ENCODE measurements at places on chromosomes 11 and 22.

DNA sequence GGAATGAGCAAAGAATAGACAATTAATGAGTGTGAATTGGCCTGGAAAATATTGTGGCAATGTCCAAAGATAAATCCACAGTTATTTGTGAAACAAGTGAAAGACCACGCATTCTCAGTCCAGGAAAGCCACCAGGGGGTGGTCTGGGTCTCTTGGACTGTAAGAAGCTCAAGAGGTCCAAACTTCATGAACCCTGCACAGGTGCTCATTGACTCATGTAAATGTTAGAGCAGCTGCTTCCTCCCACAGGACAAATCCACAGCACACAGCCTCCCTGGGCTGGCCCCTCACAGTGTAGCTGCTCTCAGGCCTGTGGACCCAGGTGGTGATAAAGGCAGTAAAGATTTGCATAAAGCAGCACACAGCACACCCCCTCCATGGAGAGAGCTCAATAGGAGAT is 114.0 kb downstream of the ZNF280B start:
- no peak for DNase-seq

- no peak for DNase-seq
Observed at GRCh38 chr11:117600234-117600783, 196.7 kb downstream of the DSCAML1 start.

DNA sequence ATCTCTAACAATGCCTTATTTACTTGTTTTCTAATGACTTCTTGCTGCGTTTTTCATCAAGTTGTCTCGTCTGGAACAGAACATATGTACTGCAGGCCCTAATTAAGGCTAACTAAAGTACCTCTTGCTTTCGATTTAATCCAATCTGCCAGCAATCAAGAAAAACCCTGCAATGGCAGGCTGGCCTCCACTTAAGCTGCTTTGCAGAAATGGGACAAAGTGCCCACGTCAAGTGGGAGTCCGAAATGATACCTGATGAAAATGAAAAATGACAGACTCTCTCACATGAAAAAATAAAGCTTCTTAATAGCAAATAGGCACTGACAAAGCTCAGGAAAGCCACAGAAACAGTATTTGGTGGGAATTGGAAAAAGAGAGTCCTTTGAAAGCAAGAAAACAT is 1454.7 kb downstream of the FAM181B start:
- DNase-seq, result no peak

DNA sequence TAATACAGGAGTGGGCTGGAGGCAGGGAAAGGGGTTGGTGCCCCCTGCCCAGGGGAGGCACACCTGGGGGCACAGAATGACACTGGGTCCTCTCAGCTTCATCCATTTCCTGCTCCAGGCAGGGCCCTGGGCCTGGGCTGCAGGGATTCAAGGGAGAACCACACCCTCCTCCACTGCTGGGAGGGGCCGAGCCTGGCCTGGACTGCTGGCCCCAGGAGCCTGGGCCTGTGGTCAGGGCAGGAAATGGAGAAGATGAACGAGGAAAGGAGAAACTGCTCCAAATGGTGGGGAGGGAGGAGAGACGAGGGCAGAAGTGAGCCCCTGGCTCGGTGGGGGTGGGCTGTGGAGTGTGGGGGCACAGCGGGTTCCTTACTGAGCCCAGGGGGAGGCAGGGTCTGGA is 38.1 kb upstream of the KCNQ1OT1 start:
- DNase-seq, result peak; percentile 51

DNA sequence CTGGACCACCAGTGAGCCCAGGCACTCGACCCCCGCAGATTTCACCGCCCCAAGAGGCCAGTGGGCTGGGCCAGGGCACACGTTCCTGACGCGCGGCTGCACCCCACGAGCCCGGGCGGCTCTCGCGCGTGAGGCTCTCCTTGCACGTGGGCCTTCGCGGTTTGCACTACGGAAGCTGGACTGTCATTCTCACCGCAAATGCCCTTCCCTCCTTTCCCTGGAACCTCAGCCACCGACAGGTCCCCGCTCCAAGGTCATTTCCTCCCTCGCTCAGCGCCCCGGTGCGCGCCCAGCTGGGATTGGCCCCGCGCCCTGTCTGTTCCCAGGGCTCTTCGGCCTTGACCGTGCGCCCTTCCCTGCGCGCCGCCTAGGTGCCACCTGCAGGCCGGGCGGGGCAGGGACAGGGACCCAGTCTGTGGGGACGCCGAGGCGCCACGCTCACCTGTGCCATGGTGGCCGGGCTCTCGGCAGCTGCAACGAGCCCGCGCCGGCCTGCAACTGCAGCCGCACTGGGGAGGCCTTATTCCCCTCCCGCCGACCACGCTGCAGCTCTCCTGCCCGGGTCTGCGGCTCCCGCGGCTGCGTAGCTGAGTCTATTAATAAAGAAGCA is 2.1 kb upstream of the CPT1A start:
- peak; percentile 49 for DNase-seq

DNA sequence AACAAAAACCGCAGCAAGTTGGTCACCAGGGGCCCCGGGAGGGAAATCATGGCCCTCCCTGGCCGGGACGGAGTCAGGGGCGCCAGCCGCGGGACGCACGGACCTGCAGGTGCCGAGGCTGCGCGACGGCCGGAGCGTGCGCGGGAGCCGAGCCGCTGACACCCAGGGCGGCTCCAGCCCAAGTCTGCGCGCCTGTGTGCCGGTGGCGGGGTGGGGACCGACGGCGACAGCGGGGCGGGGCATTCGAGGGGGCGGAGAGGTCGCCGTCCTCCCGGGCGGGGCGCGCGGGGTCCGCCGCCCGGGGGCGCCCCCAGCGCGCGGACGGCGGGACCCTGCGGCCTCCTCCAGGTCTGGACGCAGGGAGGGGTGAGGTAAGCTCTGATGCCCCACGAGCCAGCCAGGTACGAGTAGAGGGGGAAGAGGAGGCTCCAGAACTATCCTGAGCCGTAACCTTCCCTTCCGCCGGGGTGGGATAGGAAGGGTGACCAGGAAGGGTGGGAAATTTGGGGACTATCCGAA is at the start of gene ESAM:
Gene ESAM (minus strand): TSS at position 186 of the 519 bp plus-strand sequence. CDS start 136 bp downstream, at position 50.
- peak; percentile 20 for DNase-seq

DNA sequence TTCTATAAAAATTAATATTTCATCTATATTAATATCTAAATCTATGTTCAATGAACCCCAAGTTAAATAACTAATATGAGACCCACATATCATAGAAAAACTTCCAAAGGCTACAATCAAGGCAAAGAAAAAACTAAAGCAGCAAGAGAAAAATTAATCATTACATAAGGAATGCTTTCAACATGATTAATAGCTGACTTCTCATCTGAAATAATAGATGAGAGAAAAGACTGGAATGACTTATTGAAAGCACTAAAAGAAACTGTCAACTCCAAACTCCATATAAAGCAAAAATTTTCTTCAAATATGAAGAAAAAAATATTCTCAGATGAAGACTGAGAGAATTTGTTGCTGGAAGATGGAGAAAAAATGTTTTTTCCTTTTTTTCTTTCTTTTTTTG is 13.0 kb downstream of the TRIM5 start:
- no peak for DNase-seq

- no peak for DNase-seq
Observed at GRCh38 chr11:81397316-81397715, 1336.3 kb downstream of the FAM181B start.

- no peak for DNase-seq
Observed at GRCh38 chr11:441418-442274, at the start of gene ANO9. Gene ANO9 (minus strand): TSS chr11:442011. CDS start chr11:441926, 85 bp downstream.

DNA sequence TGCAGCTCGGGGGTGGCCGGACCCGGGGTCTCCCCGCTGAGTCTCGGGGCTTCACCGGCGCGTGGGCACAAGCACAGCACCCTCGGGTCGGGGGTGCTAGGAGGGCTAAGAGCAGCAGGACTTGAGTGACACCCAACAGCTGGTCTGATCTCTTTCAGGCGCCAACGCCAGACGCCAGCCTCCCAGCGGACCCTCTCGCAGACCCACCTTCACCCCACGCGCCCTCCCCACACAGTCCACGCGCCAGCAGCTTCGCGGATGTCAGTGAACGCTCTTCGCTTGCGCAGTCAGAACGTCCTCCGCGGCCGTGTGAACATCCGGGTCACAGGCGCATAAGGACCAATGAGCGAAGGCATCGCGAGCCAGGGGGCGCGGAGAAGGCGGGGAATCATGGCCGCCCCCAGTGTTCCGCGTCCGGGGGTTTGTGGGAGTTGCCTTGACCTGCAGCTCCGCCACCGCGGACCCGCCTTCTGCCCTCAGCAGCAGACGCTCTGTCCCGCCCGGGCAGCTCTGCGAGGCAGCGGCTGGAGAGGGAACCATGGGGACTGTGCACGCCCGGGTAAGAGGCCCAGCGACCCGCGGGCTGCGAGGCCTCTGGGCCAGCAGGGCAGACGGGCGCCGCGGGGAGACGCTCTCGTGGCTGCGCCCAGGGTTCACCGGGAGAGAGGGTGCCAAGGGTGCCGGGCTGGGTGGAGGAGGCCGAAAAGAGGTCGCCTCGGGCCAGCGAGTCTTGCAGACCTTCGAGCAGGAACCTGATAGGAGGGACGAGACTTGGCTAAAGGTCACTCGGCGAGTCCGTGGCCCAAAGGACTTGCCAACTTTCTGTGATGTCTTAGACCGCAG is at the start of gene SAMM50:
Gene SAMM50 (plus strand): TSS at position 403 of the 843 bp plus-strand sequence. CDS start 136 bp downstream, at position 539.
- DNase-seq, result peak; percentile 95

DNA sequence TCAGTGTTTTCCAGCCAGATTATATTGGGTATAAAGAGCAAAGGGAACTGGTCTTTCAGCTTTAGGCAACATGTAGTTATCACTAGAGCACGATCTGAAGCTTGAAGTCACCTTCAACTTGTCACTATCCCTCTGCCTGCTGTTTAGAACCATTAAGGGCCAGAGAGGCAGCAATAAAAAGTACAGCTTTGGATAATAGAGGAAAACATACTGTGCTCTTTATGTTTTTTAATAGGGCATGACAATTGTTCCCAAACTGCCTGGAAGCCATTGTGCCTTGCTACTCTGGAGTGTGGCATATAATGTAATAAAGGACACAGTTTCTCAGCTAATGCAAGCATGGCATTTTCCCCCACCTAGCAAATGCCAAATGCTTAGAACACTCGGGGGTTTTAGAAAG is 1912.0 kb upstream of the RAG2 start:
- no peak for DNase-seq

GRCh38 chr22:39318507-39319283 is 728 bp downstream of the RPL3 start:
- DNase-seq, result peak; percentile 30

GRCh38 chr11:46386674-46387073 is 4.9 kb downstream of the CHRM4 start:
- DNase-seq, result peak; percentile 70

- DNase-seq, result no peak
Observed at GRCh38 chr11:80846442-80846841, 1405.6 kb upstream of the TENM4 start.

GRCh38 chr11:75635066-75635862 is 33.6 kb downstream of the MAP6 start:
- no peak for DNase-seq

DNA sequence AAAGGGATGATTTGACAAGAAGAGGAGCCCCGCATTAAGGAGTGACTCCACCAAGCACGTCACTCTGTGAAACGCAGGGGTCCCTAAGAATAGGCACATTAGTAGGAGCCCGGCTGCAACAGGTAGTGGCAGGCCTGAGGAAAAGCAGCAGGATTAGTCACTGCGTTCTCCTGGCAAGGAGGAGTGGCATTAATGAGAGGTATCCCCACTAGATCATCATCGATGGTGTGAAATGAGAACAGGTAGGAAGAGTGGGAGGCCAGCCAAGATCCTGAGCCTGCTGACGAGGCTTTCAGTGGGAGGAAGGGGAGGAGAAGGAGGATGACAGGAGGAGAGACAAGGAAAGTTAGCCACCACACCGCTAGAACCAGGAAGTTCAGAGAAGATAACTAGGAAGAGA is 38.6 kb downstream of the NRXN2 start:
- DNase-seq, result no peak

GRCh38 chr11:35615921-35616900 is 2.0 kb upstream of the FJX1 start:
- peak; percentile 72 for DNase-seq

DNA sequence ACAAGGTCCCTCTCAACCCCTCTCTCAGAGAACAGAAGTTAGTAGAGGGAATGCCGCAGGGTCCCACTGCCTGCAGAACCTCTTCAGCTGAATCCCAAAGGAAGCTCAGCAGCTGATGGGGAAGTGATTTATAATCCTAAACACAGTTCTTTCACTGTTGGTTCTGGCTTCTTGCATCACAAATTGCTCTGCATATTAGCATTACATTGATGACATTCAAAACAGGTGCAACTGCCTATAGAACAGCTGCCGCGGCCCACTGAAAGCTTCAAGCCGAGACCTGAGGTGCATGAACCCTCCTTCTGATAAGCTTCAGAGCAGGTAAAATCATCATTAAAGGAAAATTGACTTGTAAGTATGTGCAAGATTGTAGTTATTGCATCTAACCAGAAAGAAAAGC is 75.2 kb upstream of the KIRREL3 start:
- DNase-seq, result no peak

DNA sequence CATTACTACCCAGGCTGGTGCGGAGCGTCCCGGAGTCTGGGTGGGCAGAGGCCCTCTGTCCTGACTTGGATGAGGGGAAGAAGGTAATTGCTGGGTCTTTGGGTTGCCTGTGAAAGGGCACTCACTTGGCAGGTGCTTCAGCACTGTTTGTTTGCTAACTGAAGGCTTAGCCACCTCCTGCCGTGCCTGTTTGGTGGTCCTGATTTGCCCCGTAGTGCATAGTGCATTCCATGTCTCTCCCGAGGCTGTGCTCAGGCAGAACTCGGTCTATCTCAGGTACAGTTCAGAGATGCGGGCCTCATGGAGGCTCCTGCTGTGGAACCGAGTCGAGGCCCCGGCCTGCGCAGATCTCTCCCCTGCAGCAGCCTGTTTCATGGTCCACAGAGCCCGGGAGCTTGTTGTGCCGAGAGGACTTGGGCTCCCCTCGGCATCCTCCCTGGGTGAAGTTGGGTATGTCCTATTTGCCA is 146.2 kb downstream of the TBC1D22A start:
- no peak for DNase-seq

DNA sequence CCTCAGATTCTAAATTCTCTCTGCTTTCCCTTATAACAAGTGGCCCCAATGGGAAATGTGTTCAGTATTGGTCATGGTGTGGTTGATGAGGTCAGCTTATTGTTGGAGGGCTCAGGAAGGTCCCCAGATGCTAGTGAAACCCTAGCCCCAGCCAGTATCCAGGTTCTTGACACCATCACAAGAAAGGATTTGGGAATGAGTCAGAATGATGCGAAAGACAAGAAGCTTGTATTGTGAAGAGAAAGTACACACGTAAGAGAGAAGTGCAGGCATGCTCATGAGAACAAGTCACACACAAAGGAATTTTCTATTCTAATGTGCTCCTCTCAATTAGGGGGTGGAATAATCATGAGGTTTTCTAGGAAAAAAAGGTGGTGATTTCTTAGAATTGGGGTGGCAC is 34.9 kb upstream of the TRPC6 start:
- no peak for DNase-seq

GRCh38 chr11:116263019-116263418 is 509.8 kb downstream of the BUD13 start:
- no peak for DNase-seq

GRCh38 chr11:10225553-10225952 is 68.5 kb downstream of the SBF2 start:
- DNase-seq, result no peak

- DNase-seq, result no peak
Observed at GRCh38 chr11:114559425-114560310, at the start of gene NXPE1. Gene NXPE1 (minus strand): TSS chr11:114559881. CDS start chr11:114551201, 8,680 bp downstream.

- DNase-seq, result peak; percentile 60
Observed at GRCh38 chr22:23138584-23139435, 3.0 kb downstream of the RSPH14 start.

- no peak for DNase-seq
Observed at GRCh38 chr22:49513358-49513851, 314.3 kb downstream of the BRD1 start.

GRCh38 chr11:67599149-67599548 is 7.6 kb upstream of the NDUFV1 start:
- DNase-seq, result no peak
